ENCODE measurements at places on chromosomes 1 and 21.

DNA sequence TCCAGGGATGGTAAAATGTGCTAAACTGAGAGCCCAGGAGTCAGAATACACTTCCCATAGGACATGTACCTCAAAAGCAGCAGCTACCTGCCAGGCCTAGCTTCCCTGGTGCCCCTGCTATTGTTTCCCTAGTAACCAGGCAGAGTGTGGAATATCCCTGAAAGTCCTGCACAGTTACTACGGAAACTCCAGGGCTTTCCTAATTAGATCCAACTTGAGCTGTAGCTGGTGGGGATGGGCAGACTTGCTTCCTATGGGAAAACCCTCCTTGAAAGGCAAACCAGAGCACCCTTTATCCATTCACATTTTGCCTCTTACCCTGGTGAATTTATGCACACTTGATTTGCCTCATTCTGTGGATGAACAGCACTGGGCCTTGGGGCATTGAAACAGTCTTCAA lies 559.9 kb upstream of the PBX1 start:
- DNase-seq = no peak

DNA sequence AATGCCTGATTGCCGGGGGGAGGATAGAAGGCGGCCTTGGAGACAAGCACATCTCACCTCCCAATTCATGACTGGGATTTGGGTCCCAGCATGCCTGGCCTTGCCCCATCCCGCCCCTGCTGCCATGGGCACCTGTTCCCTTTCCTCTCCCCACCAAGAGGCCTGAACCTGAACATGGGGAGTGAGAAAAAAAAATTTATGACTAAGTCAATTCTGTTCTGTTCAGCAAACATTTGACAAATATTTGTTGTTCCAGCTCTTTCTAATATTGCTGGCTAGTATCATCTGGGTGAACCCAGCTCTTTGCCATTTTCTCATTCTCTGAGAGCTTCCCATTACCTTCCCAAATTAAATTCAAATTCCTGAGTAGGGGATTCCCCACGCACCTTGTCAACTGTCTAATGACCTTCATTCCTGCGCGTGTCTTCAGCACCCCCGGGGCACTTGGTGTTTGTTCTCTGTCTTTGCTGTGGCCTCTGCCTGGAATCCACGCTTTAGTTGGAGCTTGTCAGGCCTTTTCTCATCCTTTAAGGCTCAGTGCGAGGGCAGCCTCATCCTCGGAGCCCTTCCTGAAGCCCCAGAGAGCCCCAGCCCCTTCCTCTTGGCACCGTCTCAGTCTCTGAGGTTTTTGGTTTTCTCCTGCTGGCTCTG lies 42.8 kb downstream of the ARHGEF10L start:
- peak; percentile 42 for DNase-seq

- DNase-seq = no peak
Observed at GRCh38 chr1:3906672-3907020, 6.6 kb upstream of the C1orf174 start.

- no peak for DNase-seq
Observed at GRCh38 chr1:33093004-33093403, 12.1 kb downstream of the AZIN2 start.

GRCh38 chr1:110424699-110425611 lies 17.5 kb upstream of the LAMTOR5 start:
- no peak for DNase-seq

GRCh38 chr1:10738061-10739058 lies 58.1 kb downstream of the CASZ1 start:
- no peak for DNase-seq

GRCh38 chr1:11935057-11935412 lies 518 bp downstream of the PLOD1 start:
- no peak for DNase-seq

GRCh38 chr1:177211231-177211630 lies 40.5 kb downstream of the BRINP2 start:
- DNase-seq = no peak

GRCh38 chr1:226349801-226350518 lies 41.0 kb upstream of the LIN9 start:
- DNase-seq = peak; percentile 76

DNA sequence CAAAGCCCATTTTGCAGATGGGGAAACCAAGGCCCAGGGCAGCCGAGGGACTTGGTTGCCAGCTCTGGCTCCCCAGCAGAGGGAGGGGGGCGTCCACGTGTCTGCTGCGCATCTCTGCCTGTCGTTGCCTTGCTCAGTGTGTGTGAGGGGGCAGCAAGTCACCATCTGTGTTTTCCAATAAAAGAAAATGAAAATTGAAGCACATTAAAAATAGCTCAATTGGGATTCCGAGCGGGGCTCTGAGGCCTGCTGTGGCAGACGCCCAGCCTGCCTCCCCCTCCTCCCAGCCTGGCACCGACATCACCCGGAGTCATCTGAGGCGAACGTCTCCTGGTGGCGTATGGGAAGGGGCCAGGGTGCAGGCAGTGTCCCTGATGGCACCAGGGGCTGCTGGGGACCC lies 51.2 kb downstream of the EPHB2 start:
- no peak for DNase-seq

- peak; percentile 43 for DNase-seq
Observed at GRCh38 chr1:241615043-241615974, 24.9 kb downstream of the CHML start.

GRCh38 chr1:69269491-69269890 lies 298.2 kb upstream of the LRRC7 start:
- no peak for DNase-seq

GRCh38 chr1:154874465-154874864 lies 4.4 kb upstream of the KCNN3 start:
- DNase-seq = no peak

DNA sequence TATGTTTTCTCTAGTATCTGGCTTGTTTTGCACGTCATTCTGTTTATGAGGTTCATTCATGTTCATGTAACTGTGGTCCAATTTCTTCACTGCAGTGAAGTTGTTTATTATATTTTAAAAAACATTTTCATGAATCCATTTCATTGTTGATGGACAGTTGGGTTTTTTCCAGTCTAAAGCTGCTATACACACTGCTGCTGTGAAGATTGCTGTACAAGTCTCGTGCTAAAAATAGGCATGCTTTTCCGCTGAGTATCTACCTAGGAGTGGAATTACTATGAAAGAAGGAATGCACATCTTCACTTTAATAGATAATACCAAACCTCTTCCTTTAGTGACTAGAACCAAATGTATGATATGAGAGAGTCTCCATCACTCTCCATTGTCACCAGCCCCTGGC lies 49.0 kb upstream of the ETS2 start:
- peak; percentile 72 for DNase-seq

DNA sequence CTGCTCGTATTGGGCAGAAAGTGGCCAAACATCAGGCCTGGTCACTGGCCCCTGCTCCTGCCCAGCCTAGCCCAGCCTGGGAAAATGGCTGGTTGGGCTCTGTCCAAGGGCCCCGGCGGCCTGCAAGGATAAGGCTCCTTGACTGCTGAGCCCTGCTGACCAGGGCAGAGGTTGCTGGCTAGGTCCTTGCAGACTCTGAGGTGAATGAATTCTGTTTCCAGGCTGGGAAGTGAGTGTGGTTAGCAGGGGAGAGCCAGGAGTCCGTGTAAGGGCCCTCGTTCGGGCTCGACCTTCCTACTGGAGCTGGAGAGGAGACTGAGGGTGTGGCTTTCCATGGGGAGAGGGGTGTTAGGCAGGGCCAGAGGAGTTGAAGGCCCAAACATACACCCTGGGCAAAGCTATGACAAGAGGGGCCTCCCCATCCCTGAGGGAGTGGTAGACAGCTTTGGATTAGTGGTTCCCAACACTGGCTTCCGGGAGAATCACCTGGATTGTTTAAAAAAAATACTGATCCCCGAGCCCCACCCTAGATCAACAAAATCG lies 20.6 kb downstream of the CSF1 start:
- peak; percentile 97 for DNase-seq

- DNase-seq = no peak
Observed at GRCh38 chr21:38027901-38028498, 111.7 kb upstream of the KCNJ6 start.

DNA sequence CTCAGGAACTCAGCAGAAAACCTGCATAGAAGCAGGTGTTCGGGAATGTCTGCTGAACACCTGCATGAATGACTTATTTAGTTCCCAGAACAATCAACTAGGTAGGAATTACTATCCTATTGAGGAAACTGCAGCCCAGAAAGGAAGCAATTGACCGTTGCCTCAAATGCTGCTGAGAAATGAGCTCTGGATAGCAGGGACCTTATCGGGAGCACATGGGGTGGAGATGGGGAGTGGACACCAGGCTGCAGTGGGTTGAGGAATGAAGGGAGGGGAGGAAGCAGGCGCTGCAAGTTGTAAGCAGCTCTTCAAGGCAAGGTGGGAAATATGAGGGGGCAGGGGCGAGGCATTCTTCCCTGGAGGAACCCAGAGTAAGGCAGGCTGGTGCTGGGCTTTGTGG lies 10.8 kb upstream of the CDCP2 start:
- DNase-seq = no peak

GRCh38 chr1:190168893-190169280 lies 308.8 kb downstream of the BRINP3 start:
- DNase-seq = peak; percentile 93

DNA sequence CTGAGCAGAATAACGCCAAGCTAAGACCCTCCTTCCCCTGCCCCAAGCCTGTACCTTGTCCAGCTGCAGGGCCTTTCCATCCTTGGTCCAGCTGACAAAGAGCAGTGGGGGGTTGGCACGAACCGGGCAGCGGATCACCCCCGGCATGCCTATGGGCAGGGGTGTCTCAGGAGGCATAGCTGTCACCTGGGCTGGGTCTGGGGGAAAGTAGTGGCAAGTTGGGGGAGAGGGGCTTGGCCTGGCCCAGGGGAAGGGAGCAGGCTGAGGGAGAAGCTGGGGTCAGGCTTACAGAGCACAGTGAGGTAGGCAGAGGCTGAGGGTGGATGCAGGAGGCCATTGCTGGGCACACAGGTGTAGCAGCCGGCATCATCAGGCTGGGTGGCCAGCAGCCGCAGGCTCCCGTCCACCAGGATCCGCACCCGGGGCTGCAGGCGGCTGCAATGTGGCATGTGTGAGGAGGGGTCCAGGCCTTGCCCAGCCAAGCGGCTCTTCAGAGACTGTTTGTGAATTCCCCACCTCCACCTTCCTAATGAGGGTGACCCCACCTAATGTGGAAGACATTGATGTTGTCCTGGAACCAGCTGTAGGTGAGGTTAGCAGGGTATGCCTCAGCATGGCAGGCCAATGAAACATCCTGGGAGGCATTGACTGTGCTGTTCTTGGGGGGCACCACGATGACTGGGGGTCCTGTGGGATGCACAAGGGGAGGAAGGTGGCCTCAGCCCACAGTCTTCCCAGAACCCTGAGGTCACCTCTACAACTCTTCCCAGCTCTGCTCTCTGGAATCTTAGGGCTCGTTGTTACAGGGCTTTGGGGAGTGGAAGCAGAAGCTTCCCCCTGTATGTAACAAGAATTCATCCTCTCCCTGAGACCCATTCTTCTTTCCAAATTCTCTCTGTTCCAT lies 9.1 kb upstream of the TAGLN2 start:
- no peak for DNase-seq

GRCh38 chr1:24995661-24996060 lies 65.6 kb upstream of the RUNX3 start:
- DNase-seq = no peak

- DNase-seq = peak; percentile 58
Observed at GRCh38 chr1:200034761-200035396, 7.4 kb downstream of the NR5A2 start.

DNA sequence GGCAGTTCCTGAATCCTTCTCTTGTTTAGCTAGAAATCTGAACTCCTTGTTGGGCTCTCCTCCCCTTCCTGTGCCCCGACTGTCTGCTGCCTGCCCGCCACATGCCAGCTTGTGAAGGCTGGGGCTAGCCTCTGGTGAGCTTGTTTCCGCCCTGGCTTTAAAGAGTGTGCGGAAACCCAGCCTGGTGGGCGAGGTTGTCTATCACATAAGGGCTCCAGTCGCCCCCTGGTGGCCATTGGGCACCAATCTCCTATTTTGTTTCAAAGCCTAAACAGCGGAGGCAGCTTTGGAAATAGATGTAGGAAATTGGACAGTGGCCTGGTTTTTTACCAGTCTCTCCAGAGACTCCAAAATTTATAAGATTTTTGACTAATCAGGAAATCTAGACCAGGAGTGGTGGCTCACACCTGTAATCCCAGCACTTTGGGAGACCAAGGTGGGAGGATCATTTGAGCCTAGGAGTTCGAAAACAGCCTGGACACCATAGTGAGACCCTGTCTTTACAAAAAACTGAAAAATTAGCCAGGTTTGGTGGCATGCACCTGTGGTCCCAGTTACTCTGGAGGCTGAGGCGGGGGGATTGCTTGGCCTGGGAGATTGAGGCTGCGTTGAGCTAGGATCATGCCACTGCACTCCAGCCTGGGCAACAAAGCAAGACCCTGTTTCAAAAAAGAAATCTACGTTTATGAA lies 9.8 kb downstream of the ATP8B2 start:
- DNase-seq = peak; percentile 90

DNA sequence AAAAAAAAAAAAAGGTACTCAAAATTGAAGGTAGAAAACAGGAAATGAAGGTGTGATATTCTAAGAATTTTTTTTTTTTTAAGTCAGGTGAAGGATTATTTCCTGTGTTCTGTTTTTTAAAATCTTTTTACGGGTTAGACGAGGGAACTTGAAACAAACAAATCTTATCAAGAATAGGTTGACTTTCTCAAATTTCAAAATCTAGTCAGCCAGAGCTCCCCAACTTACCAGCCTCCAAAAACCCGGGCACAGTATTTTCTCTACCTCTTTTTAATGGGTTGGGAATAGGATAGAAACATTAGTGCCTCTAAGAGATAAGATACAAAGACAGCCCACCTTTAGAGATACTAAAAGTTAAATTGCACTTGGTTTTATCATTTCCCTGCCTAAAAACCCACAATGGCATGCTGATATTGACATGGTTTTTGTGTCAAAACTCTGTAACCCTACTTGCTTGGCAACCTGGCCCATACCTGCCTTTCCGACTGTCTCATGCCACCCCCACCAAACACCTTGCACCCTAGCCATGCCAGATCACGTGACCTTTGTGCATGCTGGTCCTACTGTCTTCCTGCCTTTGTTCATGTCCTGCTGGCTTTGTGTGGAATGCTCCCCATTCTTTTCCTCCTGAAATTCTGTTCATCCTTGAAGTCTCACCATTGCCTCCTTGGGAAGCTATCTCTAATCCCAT lies 4.2 kb downstream of the RCAN3 start:
- no peak for DNase-seq

- DNase-seq = no peak
Observed at GRCh38 chr1:225921734-225922709, 2.0 kb downstream of the PYCR2 start.

DNA sequence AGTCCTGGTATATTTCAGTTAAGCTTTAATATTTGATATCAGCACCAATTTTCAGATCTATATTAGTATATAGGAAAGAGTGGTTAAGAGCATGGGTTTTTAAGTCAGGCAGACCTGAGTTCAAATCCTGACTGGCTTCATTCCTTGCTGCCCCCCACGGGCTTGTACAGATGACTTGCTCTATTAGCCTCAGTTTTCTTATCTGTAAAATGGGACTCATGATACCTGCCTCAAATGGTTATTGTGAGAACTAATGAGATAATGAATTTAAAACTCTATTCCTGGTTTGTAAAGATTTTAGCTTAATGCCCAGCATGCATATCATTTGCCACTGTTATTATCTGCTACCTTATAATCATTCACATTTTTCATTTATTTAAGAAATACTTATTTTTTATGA lies 264.5 kb downstream of the RPS6KC1 start:
- no peak for DNase-seq

Measured in trophoblast cell (in vitro differentiated cells and primary cell).